ENCODE measurements at places on chromosomes 7 and 10.

DNA sequence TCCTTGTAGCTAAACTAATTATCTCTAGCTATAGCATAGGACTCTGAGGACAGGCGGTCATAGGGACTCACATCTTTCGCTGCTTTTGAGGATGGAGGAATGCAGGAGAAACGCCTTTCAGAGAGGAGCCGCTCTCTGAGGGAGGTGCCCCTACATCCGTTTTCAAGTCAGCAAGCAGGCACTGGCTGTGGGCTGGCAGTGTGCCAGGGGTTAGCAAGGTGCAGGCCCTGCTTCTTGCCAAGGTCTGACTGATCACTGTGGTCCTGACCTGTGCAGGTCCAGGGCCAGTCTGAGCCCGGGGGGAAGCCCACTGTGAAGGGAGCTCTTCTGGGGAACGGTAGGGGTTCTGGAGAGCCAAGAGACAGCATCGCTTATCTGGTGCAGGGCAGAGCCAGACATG is 89.4 kb downstream of the SH3PXD2A start:
- DNase-seq = no peak

DNA sequence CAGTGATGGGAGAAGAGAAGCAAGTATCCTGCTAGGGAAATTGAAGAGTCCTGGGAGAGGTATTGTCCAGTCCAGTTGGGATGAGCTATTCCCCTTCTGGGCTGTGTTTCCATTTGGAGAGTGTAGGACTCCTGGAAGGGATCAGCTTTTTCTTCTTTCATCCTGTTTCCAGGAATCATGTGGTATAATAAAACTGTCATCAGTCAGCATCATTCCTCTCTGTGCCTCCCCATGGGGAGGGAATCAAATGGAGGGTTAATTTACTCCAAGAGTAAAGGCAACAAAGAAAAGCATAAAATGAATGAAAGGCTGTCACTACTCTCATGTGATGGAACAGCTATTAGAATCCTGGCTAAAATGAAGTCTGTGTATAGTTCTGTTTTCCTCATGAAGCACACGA is 429.9 kb downstream of the SORCS3 start:
- DNase-seq = no peak

DNA sequence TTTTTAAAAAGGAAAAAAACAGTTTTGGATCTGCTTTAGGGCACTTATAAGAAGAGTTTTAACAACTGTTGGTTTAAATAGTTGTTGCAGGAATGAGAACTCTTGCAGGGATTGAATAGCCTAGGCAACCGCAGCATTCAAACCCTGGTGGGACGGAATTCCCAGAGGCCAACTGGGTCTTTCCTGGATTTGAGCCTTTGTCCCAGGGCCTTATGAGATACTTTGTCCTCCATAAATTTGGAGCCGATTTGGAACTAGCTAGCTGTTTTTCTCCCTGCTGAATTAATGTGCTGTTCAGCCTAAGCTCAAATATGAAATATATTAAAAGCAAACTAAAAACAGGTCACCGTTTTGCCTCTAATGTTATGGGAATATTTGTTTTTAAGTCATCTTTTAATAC is 109.6 kb downstream of the LRMDA start:
- no peak for DNase-seq

DNA sequence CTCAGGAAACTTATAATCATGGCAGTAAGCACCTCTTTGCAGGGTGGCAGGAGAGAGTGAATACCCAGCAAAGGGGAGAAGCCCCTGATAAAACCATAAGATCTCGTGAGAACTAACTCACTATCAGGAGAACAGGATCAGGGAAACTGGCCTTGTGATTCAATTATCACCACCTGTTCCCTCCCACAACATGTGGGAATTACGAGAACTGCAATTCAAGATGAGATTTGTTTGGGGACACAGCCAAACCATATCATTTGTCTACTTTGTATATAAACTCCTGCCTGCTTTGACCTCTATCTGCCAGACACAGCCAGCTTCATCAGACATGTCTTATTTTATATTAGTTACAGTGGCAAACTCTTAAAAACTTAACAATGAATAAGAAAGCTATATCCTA is 50.4 kb downstream of the ARMC3 start:
- no peak for DNase-seq

DNA sequence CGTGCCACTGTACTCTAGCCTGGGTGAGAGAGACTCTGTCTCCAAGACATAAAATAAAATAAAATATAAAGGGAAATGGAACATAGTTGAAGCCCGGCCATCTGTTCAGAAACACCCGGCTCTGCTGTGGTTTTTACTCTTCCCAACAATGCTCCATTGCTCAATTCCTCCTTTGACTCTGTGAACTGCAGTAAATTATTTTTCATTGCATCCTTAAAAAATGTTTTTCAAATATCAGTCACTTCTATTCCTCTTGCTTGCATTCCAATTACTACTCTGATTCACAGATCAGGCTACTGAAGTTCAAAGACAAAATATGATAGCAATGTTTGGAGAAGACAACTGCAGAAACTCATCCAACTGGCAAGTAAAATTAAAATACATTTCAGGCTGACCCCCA is 983.0 kb downstream of the SORCS1 start:
- no peak for DNase-seq

- DNase-seq = no peak
These were observed 191.2 kb downstream of the DYNC1I1 start for GRCh38 chr7:95963446-95963990.

GRCh38 chr10:86186633-86187032 is 180.0 kb downstream of the GRID1 start:
- DNase-seq = no peak

DNA sequence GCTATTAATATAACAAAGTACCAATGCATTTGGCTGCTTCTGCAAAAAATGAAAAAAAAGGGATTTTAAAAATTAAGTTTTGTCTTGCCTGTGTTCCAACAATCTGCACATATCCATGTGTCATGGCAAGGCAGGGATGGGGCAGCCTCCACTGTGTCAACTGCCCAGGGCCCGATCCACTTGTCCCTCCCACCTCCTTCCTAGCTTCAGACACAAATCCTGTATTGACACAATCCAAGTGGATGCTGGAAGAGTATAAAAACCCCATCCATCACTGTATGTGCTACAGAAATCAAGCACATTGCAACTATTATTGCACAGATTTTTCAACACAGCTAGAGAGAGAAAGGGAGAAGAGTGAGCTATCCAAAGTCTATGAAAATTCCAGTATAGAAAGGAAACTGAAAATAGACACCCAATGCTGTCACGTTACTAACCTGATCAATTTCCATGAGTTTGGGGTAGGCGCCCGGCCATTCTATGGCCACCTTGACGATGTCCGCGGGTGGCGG is 106.4 kb downstream of the ELMO1 start:
- DNase-seq = no peak

DNA sequence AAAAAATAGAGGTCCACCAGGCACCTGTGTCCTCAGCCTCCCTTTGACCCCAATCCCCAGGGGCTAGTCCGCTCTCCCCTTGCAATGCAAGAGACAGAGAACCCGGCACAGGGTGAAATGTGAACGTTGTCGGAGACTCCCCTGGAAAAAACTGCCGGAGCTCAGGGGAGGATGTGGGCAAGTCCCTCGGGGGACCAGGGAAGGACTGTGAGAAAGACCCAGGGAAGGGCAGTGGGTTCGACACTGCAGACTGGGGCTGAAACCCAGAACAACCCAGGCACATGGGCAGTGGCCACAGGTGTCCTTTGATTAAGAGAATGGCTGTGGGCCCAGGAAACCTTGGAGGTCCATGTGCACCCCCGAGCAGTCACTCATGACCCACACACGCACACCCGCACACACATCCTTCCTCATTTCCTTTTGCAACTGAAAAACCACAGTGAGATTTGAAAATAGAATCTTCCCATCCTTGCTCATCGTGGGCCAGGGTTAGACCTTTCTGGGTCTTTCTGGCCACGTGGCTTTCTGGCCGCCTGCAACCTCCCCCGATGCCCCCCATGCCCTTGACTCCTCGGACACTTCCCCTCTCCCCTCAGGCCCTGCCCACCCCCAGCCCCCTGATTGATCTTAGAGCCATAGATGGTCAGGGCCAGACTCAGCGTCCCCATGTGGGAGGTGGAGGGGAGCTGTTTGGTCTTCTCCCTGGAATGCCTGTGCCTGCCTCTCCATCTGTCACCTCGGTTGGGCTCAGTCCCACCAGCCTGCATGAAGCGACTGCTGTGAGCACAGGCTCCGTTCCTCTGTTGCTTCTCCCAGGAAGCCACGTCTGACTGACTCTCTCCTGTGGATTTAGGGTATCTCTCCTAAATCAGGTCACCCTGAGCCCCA is 7.9 kb downstream of the LAT2 start:
- DNase-seq = no peak

GRCh38 chr7:127820732-127821085 is 168.7 kb downstream of the SND1 start:
- DNase-seq = no peak

GRCh38 chr7:133369130-133369529 is 116.3 kb downstream of the EXOC4 start:
- DNase-seq = no peak

GRCh38 chr10:6621536-6621935 is 41.5 kb upstream of the PRKCQ start:
- no peak for DNase-seq

DNA sequence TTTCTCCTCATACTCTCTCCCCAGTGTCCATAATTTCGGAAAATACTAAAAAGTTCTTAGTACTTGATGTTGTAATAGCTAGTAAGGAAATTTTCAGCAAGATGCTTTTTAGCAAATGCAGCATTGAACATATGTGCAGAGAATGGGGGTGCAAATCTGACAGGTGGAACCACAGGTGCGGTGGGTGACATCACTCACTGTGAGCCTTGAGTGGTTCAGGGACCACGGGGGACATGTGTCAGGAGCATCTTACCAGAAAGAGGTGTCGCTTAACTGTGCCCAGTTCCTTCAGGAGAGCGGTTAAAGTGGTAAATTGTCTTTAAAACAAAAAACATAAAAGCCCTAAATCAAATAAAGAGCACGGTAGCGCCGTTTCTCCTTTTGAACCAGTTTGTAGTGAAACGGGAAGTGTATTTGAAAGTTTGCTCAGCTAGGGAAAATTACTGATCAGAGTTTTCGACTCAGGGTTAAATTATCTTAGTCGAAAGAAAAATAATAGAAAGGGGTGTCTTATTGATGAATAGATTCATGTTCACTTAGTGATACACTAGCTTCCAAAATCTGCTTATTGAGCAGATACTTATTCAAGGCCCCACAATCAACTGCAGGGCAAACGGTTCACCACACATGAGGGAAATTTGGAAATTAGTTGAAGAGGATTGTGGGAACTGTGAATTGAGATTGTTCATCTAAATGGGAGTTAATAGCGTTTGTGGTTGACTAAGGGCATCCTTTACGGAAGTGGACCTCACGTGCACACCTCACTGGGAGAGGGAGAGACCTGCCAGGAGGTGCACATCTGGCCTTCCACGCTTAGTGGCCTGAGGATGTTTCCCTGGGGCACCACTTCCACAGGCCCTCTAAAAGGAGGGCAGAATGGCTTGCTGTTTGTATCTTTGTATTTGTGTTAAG is 12.7 kb downstream of the CUL1 start:
- DNase-seq = no peak

DNA sequence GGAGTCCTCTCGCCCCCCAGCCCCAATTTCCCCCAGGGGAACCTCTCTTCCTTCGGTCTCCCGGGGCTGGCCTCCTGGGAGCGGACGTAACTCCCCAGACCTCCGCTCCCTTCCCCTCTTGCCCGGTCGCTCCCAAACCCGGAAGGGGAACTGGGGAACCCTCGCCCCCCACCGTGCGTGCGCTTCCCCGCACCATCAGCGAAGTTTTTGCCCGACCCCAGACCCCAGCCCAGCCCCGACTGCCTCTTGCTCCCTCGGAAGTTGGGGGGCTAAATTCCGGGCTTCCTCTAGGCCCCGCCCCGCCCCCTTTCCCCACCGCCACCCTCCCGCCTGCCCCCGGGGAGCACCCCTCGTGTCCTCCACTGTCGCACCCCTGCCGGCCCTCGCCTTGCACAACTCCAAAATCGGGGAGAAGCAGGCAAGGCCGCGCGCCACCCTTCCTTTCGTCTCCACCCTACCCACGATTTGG is 436 bp downstream of the GNB2 start:
- DNase-seq = no peak

- DNase-seq = peak; percentile 4
These were observed 204.6 kb downstream of the ARHGAP21 start for GRCh38 chr10:24518981-24519597.
